ENCODE measurements at places on chromosomes 1 and 21. TPM values are rescaled to one million over a fixed set of nuclear protein-coding genes. Genes with fewer than 3 reads are reported as not detected.

DNA sequence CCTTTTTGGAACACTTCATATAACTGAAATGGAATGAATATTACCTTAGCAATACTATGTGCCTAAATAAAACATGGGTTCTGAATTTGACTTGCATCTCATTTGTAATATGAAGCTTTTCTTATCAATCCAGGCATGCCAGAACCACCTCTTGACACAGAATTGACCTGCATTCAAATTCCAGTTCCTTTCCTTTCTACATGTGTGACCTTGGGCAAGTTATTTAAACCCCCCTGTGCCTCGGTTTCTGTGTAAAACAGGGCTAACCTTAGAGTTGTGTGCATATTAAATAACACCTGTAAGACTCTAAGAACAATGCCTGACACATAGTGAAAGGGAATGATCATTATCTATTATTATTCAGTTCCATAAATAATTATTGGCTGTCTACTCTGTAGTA lies 2.0 kb upstream of the NOS1AP start:
- DNase-seq: no peak

DNA sequence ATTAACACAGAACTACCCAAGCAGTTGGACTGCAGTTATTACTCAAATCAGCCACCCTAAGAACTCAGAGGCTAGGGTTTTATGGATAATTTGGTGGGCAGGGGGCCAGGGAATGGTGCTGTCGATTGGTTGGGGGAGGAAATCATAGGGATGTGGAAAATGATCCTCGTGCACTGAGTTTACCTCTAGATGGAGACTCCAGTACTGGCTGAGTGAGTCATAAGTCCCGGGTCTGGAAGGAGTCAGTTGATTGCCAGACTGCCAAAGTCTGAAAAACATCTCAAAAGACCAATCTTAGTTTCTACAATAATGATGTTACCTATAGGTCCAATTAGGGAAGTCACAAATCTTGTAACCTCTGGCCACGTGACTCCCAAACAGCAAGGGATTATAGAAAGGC lies 257.5 kb upstream of the PRMT6 start:
- no peak for DNase-seq

- DNase-seq: no peak
Observed at GRCh38 chr1:236862219-236862591, 67.1 kb downstream of the MTR start.

GRCh38 chr1:93541045-93541444 lies 93.1 kb downstream of the FNBP1L start:
- DNase-seq: no peak

- no peak for DNase-seq
Observed at GRCh38 chr21:25831300-25831960, 96.7 kb downstream of the GABPA start.

GRCh38 chr1:248813546-248813945 lies 12.2 kb downstream of the SH3BP5L start:
- no peak for DNase-seq

The SH2D5 gene
- 7.2 TPM for total RNA-seq

The CLDN8 gene
- total RNA-seq: not detected
